ENCODE measurements at places on chromosomes 2 and 18.

DNA sequence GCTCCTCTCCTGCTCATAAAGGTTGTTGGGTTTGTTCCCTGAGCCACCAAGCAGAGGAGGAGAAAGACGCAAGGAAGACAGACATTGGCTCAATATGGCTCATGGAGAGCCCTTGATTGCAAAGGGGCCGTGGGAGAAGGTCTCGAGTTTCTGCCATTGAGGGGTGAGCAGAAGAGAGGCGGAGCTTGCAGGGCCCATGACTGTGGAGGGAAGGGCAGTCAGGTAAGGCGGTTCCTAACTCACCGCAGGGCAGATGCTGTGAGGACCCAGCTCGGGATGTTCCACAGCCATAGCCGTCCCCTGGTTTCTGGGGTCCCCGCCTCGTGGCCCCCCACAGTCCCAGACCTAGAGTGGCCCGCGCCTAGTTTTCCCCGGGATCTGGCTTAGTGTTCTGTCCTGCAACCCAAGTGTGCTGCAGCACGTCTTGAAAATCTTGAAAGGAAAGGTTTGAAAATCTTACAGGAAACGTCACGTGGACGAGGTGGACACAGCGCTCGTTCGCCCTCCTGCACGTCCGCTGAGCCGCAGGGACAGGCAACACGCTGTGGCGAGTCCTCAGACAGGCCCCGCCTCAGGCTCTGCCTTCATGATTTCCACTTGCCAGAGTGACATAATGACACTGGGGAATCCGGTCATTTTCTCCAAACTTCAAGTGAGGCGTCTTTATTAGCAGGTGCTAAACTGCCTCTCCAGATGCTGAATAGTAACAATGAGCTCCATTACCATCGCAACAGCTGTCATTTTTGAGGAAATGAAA is 105.5 kb upstream of the HDAC4 start:
- no peak for DNase-seq

DNA sequence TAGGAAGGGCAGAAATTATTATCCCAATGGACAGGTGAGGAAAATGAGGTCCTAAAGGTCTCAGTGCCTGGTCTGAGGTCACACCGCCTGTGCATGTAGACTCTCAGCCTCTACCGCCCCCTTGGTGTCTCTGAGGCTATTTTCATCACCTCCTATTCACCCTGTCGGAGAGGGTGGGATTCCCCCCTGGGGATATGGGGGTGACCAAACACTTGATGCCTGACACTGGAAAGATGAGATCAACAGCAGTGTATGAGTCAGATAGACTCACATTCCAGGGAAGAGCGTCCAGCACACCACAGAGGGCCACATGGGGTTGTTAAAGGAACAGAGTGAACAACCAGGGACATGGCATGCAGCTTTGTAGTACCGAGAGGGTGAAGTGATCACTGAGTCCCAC is 199.7 kb downstream of the SMAD2 start:
- no peak for DNase-seq

- no peak for DNase-seq
Measured at GRCh38 chr2:121709776-121710469, 26.8 kb downstream of the NIFK start.

DNA sequence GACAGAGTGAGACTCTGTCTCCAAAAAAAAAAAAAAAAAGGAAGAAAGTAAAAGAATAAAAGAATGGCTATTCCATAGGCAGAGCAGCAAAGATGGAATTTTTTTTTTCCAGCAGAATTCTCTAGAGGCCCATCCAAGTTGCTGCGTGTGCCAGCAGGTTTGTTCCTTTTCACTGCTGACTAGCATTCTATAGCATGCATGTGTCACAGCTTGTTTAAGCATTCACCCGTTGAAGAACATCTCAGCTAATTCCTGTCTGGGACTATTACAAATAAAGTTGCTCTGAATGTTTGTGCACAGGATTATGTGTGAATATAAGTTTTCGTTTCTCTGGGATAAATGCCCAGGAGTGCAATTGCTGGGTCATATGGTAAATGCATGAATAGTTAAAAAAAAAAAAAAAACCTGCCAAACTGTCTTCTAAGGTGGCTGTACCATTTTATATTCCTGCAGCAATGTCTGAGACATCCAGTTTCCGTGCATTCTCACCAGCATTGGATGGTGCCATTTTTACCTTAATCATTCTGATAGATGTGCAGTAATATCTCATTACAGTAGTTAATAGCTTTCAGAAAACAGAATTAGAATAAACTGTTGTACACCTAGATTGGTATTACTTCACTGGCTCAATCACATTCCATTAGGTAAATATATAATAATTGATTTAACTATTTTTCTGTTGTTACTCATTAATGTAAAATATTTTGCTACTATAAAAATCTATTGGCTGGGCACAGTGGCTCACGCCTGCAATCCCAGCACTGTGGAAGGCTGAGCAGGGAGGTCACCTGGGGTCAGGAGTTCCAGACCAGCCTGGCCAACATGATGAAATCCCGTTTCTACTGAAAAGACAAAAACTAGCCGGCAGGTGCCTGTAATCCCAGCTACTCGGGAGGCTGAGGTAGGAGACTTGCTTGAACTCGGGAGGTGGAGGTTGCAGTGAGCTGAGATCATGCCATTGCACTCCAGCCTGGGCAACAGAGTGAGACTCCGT is 47.5 kb upstream of the ASAP2 start:
- DNase-seq, result no peak

DNA sequence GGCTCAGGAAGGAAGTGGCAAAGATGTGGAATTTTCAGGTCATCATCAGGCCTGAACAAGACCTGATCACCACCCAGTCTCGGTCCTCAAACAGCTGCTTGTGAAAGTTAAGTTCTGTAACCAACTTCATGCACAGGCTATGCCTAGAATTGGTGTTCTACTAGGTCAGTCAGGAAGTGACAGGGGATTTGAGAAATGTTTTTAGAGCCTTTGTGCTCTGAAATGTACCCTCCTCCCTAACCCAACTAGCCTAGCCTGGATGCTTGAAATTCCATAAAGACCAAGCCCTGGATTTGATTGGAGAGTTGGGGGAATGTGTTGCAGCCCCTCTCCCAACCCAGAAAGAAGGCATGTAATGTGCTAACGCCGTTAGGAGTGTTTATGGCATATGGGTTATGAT is 63.3 kb downstream of the TGOLN2 start:
- DNase-seq, result no peak

GRCh38 chr2:13056259-13056843 is 339.6 kb downstream of the TRIB2 start:
- DNase-seq, result no peak

DNA sequence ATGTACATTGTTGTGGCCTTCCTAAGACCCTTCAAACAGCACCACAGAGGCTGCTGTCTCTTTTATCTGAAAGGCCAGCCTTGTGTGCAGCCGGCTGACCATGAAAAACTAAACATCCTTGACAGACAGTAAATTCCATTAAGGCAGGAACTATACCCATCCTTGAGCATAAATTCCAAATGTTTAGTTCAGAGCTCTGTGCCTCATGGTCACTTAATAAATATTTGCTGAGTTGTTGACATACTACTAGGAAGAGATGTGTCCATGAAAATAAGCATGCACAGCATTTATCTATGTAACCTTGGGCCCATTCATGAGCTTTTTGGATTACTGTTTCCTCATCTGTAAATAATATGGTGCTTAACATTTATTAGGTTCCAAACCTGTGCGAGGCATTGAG is 424.8 kb downstream of the HRH4 start:
- no peak for DNase-seq

- DNase-seq, result no peak
Measured at GRCh38 chr2:45685260-45685659, 33.8 kb downstream of the PRKCE start.

- DNase-seq, result no peak
Measured at GRCh38 chr2:224039770-224040440, 819 bp upstream of the SERPINE2 start.

- DNase-seq, result peak; percentile 73
Measured at GRCh38 chr2:119011162-119011909, 69.3 kb downstream of the MARCO start.

DNA sequence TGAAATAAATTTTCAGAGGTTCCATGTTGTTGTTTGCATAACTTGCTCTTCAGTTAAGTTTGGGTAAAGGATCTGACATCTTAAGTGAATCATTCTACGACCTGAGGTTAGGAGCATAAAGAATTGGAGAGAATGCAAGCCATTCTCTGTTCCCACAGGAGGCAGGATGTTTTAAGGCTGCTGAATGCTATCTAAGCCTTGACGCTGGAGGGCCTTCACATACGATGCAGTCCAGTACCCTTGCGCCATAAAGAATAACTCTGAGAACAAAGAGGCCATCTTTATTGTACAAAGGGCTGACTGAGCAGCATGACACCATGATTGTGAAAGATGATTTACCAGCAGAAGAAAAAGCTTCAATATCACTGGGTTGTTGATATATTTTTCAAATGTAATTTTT is 198.4 kb downstream of the NYAP2 start:
- no peak for DNase-seq

GRCh38 chr2:15050483-15050882 is 418.0 kb downstream of the LRATD1 start:
- DNase-seq, result no peak

DNA sequence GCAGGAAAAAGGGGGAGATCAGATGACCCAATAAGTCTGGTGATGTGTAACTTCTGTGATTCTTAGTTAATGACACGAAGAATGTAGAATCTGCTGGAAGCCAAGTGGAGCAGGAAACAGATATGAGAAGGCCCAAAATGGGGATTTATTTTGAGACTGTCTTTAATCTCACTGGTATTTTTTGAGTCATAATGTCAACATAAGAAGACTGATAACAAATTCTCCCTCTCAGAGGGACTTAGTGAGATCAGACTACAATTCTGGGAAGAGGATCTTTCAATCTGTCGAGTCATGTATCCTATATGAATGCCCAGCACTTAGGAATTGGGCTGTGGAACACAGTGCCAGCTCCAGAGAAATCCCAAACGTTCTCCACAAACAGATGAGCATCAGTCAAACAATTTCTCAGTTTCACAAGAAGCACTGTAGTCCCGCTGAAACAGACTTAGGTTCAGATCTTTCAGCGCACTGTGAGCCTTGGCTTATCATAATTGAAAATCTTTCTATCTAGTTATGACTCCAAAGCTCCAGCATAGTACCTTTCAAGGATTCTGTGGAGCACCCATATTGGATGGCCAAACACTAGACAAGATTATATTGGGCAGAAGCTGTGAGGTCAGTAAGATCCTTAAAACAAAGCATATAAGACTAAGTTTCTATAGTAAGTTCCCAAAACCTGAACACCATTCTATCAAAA is 738.2 kb downstream of the LRP1B start:
- no peak for DNase-seq

DNA sequence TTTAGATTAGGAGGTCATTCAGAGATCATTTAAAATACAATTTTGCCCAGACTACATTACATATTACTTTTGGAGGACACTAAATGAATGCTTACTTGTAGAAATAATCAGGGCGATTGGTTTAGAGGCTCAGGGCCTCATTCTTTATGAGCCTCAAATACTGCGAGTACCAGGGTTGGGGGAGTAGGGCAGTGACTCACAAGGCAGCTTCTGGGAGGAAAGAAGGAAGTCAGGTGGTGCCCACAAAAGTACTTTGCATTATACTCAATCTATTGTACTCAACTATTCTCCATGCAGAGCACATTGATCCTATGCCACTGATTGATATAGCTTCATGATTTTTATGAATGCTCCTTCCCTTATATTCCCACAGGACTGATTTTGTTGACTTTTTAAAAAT is 166.9 kb downstream of the SOCS6 start:
- no peak for DNase-seq

GRCh38 chr2:82968358-82968757 is 1490.7 kb downstream of the SUCLG1 start:
- DNase-seq, result no peak

GRCh38 chr2:54676656-54677055 is 46.8 kb upstream of the EML6 start:
- DNase-seq, result no peak

DNA sequence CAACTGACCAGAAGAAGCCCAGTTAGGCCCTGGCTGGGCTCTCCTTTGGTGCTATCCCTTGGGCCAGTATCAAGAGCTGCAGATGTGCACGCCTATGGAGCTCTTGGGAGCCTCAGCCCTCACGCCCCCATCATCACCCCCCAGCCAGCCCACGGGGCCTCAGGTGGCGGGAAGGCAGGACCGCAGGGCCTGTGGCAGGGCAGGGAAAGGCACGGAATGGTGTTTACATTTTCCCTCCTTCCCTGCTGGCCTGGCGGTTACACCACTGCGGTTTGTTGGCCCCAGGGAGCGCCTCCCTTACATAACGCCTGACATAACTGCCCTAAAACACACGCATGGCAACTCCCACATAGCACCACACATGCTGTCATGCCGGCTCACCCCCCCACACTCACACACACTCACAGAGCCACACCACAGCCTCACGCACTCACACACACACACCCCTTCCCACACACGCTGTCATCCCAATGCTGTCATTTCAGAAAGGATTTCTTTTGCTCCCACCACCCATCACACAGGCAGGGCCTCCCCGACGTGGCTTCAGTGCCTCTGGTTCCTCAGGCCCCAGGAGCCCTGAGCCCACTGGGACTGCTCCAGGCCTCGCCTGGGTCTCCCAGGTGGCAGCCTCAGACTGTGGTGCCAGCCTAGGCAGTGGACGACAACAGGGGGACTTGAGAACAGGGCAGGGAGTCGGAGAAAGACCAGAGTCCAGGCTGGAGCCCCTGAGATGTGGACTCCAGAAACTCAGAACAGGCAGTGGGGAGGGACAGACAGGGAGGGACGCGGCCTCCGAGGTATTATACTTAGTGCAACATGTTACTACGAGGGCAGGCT is 15.7 kb downstream of the ZFP36L2 start:
- DNase-seq, result peak; percentile 90

DNA sequence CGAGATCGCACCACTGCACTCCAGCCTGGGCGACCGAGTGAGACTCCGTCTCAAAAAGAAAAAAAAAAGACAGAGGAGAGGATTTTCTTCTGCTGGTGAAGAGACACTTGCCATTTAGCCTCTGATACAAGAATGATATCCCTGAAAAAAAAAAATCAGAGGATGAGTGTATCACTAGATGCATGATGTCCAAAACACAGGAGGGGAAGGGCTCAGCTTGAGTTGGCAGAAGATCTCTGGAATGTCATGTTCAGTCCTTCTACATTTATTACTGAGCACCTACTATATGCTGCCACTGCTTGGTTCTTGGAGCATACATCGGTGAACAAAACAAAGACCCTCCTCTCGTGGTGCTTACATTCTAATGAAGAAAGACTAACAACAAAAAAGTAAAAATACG is 10.9 kb upstream of the PKDCC start:
- no peak for DNase-seq

DNA sequence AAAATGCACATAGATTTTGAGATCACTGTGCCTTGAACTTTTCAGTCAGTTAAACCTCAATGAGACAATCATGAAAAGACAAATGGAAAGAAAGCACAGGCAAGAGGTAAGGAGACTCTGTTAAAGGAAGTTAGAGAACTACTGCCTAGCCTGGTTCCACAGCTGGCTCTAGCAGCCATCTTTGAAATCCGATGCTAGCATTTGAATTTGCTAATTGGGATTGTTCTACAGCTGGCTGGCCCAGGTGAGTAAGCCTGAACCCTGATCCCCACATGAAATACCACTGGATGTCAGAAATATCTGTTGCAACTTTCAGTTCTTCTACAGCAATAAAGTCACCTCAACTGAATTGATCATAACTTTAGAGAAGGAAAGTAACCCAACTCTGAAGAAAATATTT is 315.2 kb upstream of the CHAC2 start:
- DNase-seq, result no peak

GRCh38 chr18:3147935-3148554 is 71.7 kb downstream of the MYOM1 start:
- DNase-seq, result no peak

- DNase-seq, result no peak
Measured at GRCh38 chr18:40608226-40608625, 1346.8 kb upstream of the PIK3C3 start.
